Effector memory CD8-positive, alpha-beta T cell (primary cell): ENCODE measurements at places on chromosomes 5 and 9.

- no peaks in the 10 kb centered on the region for H3K36me3 ChIP-seq
- H3K27me3 ChIP-seq: peaks cover 18% of the 10 kb centered on the region
- no peak overlapping the region for H3K27ac ChIP-seq
- no peak for DNase-seq
Observed at GRCh38 chr9:84850830-84851392, 181.4 kb downstream of the NTRK2 start.

GRCh38 chr9:90287567-90288274 lies 354.9 kb downstream of the DIRAS2 start:
- DNase-seq: no peak
- peaks cover 3% of the 10 kb centered on the region for H3K4me1 ChIP-seq
- H3K27ac ChIP-seq: no peak overlapping the region
- H3K4me3 ChIP-seq: no peak overlapping the region
- no peaks in the 10 kb centered on the region for H3K27me3 ChIP-seq

GRCh38 chr5:24644761-24645160 lies at the start of gene CDH10:
TSS of gene CDH10 (minus strand) at chr5:24644978. CDS start at chr5:24593490, 51,488 bp downstream.
- no peak within 1 kb of the TSS for H3K4me3 ChIP-seq
- H3K36me3 ChIP-seq: no peaks in the 10 kb centered on the region
- DNase-seq: no peak
- H3K27ac ChIP-seq: no peak within 1 kb of the TSS

DNA sequence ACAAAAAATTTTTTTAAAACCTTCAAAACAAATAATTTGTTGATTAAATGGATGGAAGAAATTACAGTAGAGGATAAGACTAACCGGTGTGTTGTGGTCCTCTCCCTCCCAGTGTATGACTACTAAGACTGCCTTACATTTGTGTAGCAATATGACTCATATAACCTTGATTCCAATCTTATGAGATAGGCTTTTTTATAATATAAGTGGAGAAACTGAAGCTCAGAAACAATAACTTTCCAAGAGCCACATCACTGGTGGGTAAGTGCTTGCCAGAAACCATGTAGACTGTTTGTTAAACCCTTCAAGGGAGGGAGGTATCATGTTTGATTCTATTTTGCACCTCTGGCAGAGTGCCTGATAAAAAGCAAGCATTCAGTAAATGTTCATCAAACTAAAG lies 47.5 kb downstream of the NLN start:
- DNase-seq: no peak
- H3K36me3 ChIP-seq: no peaks in the 10 kb centered on the region
- H3K27ac ChIP-seq: no peak overlapping the region
- no peaks in the 10 kb centered on the region for H3K4me1 ChIP-seq
- H3K27me3 ChIP-seq: no peaks in the 10 kb centered on the region
- H3K4me3 ChIP-seq: no peak overlapping the region

GRCh38 chr5:173456751-173457171 lies 128.5 kb upstream of the STC2 start:
- no peak overlapping the region for H3K27ac ChIP-seq
- DNase-seq: no peak
- H3K27me3 ChIP-seq: peaks cover 50% of the 10 kb centered on the region
- H3K36me3 ChIP-seq: no peaks in the 10 kb centered on the region
- no peak overlapping the region for H3K4me3 ChIP-seq

DNA sequence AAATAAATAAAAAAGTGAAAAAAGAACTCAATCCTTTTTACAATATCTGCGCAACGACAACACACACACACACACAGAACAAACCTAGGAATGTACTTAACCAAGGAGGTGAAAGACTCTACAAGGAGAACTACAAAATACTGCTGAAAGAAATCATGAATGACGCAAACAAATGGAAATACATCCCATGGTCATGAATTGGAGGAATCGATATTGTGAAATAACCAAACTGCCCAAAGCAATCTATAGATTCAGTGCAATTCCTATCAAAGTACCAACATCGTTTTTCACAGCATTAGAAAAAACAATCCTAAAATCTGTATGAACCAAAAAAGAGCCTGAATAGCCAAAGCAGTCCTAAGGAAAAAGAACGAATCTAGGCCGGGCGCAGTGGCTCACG lies 29.9 kb upstream of the NRARP start:
- H3K4me3 ChIP-seq: no peak overlapping the region
- no peak overlapping the region for H3K27ac ChIP-seq
- H3K36me3 ChIP-seq: peaks cover 7% of the 10 kb centered on the region
- H3K4me1 ChIP-seq: no peaks in the 10 kb centered on the region
- DNase-seq: no peak

- no peak for DNase-seq
- H3K4me3 ChIP-seq: no peak overlapping the region
- no peaks in the 10 kb centered on the region for H3K36me3 ChIP-seq
- H3K27ac ChIP-seq: no peak overlapping the region
Observed at GRCh38 chr9:134975253-134975652, 57.5 kb upstream of the FCN1 start.

- no peaks in the 10 kb centered on the region for H3K36me3 ChIP-seq
- H3K4me3 ChIP-seq: no peak overlapping the region
- H3K27me3 ChIP-seq: peaks cover 23% of the 10 kb centered on the region
Observed at GRCh38 chr9:107158321-107158720, 124.8 kb upstream of the RAD23B start.

GRCh38 chr5:11224436-11225187 lies 463.6 kb upstream of the DAP start:
- H3K27ac ChIP-seq: no peak overlapping the region
- H3K4me1 ChIP-seq: no peaks in the 10 kb centered on the region
- no peaks in the 10 kb centered on the region for H3K27me3 ChIP-seq

GRCh38 chr5:63131626-63132285 lies 553.1 kb downstream of the LRRC70 start:
- H3K4me1 ChIP-seq: no peaks in the 10 kb centered on the region
- H3K27me3 ChIP-seq: no peaks in the 10 kb centered on the region
- no peak overlapping the region for H3K4me3 ChIP-seq
- H3K36me3 ChIP-seq: no peaks in the 10 kb centered on the region

DNA sequence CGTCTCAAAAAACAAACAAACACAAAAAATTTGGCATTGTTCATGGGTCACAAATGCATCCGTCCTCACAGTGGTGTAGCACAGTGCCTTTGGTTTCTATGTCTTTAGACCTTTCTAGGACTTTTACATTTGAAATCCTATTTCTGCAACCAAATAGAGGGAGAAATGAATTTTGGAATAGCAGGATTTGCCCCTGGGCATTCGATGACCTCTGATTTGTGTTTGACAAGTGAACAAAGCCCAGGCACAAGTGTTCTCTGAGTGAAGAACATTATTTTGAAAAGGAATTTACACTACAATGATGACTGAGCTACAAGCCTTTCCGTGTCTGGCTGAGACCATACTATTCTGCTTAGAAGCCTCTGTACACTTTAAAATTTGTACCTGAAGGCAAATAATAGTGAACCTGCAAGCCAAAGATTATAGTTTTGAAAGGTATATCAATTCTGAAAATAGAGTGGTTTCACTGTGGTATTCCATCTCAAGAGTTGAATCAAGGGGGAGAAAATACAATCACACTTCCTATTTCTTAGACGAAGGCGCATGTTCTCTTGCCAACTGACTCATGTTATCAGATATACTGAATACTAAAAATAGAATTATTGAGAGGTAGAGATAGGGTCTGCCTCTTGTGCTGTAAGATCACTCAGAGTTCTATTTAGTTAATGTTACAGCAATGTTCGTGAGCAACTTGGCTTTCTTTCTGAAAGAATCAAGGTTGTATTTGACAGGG lies 297.6 kb downstream of the KDM4C start:
- no peak for DNase-seq
- no peak overlapping the region for H3K27ac ChIP-seq
- peaks cover 16% of the 10 kb centered on the region for H3K36me3 ChIP-seq
- H3K27me3 ChIP-seq: no peaks in the 10 kb centered on the region
- H3K4me3 ChIP-seq: no peak overlapping the region
- H3K4me1 ChIP-seq: peaks cover 3% of the 10 kb centered on the region

DNA sequence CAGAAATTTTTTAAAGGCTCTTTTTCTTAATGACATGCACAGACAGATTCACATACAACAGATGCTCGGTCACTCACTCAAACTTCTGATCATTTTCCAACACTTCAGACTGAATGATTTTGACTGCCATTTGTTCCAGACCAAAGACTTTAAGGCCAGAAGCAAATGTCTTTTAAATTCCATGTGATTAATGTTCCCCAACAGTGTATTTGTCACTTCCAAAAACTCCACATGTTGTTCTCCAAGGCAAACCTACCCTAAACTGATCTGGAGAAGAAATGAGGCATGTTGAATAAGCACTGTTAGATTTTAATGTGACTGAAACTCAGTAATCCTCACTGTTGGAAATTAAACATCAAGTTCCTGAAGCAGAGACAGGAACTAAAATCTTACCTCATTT lies 366.7 kb downstream of the GABRG2 start:
- no peak overlapping the region for H3K4me3 ChIP-seq
- H3K27ac ChIP-seq: no peak overlapping the region
- no peak for DNase-seq
- no peaks in the 10 kb centered on the region for H3K27me3 ChIP-seq

- no peak overlapping the region for H3K27ac ChIP-seq
- H3K4me1 ChIP-seq: peaks cover under 1% of the 10 kb centered on the region
- no peak overlapping the region for H3K4me3 ChIP-seq
- H3K36me3 ChIP-seq: no peaks in the 10 kb centered on the region
Observed at GRCh38 chr9:20376731-20377375, 245.4 kb downstream of the MLLT3 start.

DNA sequence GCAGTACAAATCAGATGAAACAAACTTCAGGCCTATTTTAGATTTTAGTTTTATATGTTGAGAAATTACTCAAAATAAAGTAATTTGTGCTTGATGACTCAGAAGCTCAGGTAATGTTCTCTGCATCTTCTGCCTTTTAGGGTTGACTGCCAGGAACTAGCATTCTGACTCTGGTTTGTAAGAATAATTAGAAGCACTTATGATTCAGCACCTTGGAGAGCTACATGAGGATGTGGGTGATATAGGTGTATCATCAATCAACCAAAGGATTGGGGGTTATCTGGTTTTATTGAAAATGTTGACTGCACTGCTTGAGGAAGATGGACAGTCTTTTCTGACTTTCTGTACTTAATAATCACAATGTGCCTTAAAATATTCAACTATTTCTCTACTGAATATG lies 118.7 kb upstream of the SGCD start:
- DNase-seq: no peak
- no peak overlapping the region for H3K4me3 ChIP-seq
- no peaks in the 10 kb centered on the region for H3K27me3 ChIP-seq
- no peaks in the 10 kb centered on the region for H3K36me3 ChIP-seq
- no peak overlapping the region for H3K27ac ChIP-seq

- no peak overlapping the region for H3K27ac ChIP-seq
- H3K27me3 ChIP-seq: no peaks in the 10 kb centered on the region
- no peak for DNase-seq
- H3K36me3 ChIP-seq: no peaks in the 10 kb centered on the region
Observed at GRCh38 chr5:172793577-172794488, 22.8 kb upstream of the DUSP1 start.

DNA sequence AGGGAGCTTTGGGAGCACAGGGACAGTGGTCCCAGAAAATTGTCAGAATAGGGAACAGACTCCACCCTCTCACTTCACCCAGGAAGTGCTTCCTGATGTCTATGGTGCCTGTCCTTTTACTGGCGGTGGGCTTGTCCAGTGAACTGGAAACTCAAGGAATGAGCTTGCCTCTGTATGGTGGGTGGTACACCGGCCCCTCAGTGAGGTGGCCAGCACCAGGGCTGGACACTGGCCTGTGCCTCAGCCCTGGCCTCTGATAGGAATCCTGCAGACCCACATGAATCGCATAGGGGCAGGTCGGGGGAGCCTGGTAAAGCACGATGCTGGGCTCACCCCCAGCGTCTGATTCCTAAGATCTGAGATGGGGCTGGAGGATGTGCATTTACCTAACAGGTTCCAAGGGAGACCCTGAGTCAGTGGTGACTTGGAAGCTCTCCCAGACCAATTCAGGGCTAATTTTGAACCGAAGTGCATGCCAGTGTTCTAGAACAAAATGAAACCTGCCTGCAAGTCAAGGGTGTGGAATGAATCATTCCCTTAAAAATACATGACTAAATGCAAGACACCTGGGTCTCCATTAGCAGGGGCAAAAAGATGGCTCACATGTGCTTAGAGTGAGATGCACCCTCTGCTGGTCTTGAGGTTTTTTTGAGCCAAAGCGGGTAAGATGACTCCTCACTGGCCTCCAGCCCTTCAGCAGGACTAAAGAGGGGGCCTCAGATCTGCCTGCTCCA lies 178.3 kb downstream of the HSPA4 start:
- H3K36me3 ChIP-seq: peaks cover 2% of the 10 kb centered on the region
- no peaks in the 10 kb centered on the region for H3K4me1 ChIP-seq
- peaks cover 31% of the 10 kb centered on the region for H3K27me3 ChIP-seq
- H3K4me3 ChIP-seq: no peak overlapping the region
- H3K27ac ChIP-seq: no peak overlapping the region

- H3K36me3 ChIP-seq: no peaks in the 10 kb centered on the region
- H3K4me3 ChIP-seq: no peak overlapping the region
- H3K27me3 ChIP-seq: no peaks in the 10 kb centered on the region
- DNase-seq: no peak
Observed at GRCh38 chr5:91978221-91978882, 595.2 kb upstream of the ARRDC3 start.

GRCh38 chr5:89723907-89724306 lies 685.6 kb downstream of the CETN3 start:
- H3K27ac ChIP-seq: no peak overlapping the region
- no peaks in the 10 kb centered on the region for H3K36me3 ChIP-seq
- DNase-seq: no peak
- no peak overlapping the region for H3K4me3 ChIP-seq

DNA sequence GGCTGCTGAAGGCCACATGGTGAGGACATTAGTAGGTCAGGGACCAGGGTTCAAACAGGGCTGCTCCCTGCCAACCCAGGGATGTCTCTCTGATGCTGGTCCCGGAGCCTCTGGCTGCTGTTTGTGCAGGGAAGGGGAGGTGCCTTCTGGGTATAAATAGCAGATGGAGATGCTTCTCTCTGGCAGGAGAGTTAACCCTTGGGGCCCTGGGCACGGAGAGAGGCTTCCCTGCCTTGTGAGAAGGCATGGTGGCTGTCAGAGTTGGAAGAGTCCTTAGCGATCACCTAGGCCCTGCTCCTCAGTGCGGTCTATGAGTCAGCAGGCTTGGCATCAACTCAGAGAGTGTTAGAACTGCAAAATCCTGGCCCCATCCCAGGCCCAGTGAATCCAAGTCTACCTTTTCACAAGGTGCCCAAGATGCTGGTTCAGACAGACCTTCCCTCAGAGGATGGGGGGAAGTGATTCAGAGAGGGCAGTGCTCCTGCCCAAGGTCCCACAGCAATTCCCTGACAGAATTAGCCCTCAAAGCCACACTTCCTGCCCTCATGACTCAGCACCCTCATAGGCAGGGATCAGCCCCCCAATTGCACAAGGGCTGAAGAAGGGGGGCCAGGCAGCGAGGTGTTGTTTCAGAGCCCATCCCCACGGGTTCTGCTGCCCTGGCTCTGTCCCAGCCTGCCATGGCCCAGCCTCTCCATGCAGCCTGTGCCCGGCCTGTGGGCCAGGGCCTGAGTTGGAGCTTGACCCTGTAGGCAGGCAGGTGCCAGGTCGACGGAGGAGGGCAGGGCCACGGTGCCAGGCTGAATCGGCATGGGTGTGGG lies 25.6 kb downstream of the CAMK2A start:
- no peak overlapping the region for H3K4me3 ChIP-seq
- H3K36me3 ChIP-seq: no peaks in the 10 kb centered on the region
- no peak overlapping the region for H3K27ac ChIP-seq
- H3K27me3 ChIP-seq: peaks cover 12% of the 10 kb centered on the region
- H3K4me1 ChIP-seq: no peaks in the 10 kb centered on the region
- DNase-seq: no peak
